K562 (cell line): ENCODE measurements at places on chromosomes 13 and 19. TPM values are rescaled to one million over a fixed set of nuclear protein-coding genes. Genes with fewer than 3 reads are reported as not detected.
A peak's percentile ranks its signal among the peaks of the same experiment; 100 is the strongest.

Gene SIGLEC12
- total RNA-seq: 0.69 and 0.83 TPM in 2 replicates

DNA sequence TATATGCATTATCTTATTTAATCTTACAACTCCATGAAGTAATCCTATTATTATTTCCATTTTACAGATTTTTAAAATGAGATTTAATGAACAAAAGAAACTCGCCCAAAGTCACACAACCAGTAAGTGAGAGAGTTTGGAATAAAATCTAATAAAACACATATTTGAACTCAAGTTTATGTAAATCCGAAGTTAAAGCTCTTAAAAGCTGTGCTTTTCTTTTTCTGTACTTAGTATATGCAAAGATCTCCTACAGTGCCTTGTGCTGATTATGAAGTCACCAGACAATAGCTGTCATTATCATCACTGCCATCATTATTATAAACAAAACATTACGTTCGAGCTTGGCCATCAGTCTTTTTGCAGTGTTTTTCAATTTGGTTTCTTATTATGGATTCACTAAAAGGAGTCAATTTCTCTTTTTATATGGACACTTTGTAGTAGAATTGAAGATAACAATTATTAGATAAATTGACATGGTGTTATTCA lies 29.7 kb upstream of the ENOX1 start:
- H3K27me3 ChIP-seq: no peaks in the 10 kb centered on the region
- no peak for DNase-seq
- H3K4me3 ChIP-seq: no peak overlapping the region
- H3K36me3 ChIP-seq: no peaks in the 10 kb centered on the region
- H3K4me1 ChIP-seq: no peaks in the 10 kb centered on the region
- no peak overlapping the region for H3K27ac ChIP-seq

DNA sequence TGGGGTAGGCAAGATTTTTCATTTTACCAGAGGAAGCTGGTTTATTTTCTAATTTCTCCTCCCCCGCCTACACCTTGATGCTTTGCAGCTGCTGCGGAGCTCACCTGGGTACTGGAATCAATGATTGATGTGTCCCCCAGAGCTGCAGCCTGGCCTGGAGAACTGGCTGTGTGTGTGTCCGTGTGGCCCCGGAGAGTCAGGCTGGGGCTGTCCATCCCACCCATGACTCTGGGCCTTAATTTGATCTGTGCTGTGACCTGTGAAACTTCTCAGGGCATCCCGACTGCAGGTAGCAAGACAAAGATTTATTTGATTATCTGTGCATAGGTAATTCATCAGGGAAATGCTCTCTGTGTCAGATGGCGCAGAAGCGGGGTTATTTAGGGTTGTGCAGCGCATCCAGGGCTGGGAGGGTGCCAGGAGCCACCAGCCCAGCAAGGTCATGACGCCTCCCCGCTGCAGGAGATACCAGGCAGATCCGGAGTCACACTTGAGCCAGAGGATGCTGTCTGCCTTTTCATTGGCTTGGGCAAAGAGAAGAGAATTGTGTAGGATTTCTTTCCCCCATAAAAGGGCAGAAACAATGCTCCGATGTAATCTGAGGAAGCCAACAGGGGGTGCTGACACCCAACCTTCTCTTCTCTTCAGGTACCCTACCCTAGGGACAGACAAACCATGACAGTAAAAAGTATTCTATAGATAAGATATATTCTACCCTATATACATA lies 346.6 kb downstream of the TSHZ3 start:
- H3K27me3 ChIP-seq: no peaks in the 10 kb centered on the region
- no peak for DNase-seq
- no peaks in the 10 kb centered on the region for H3K36me3 ChIP-seq
- no peaks in the 10 kb centered on the region for H3K4me1 ChIP-seq

DNA sequence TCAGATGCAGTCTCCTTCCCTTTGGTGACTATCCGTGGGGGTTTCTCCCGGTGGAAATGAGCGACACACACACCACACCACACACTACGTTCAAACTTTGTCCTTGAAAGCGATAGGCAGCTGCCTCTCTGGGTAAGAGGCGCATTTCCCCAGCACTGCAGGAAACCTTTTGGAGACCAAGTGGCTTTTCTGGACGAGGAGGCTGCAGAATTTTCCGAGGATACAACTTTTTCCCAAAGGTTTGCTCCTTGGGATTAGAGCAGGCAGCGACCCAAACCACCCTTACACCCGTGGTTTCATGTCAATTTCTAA lies 38.2 kb upstream of the FLT1 start:
- H3K27me3 ChIP-seq: no peaks in the 10 kb centered on the region
- DNase-seq: no peak
- H3K4me3 ChIP-seq: peak overlapping the region; percentile 53
- peak overlapping the region; percentile 90 for H3K27ac ChIP-seq
- no peaks in the 10 kb centered on the region for H3K36me3 ChIP-seq
- peaks cover 21% of the 10 kb centered on the region for H3K4me1 ChIP-seq

DNA sequence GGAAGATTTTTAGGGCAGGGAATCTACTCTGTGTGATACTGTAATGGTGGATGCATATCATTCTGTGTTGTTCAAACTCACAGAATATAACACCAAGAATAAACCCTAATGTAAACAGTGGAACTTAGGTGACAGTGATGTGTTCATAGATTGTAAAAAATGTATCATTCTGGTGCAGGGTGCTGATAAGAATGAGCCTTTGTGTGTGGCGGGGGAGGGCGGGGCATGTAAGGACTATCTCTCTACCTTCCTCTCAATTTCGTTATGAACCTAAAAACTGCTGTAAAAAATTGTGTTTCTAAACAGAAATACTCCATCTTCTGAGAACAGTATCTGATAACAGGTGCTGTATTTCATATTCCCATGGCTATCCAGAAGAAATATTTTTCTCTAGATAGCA lies 35.6 kb downstream of the TNFRSF19 start:
- no peaks in the 10 kb centered on the region for H3K4me1 ChIP-seq
- H3K27ac ChIP-seq: no peak overlapping the region
- H3K27me3 ChIP-seq: peaks cover 5% of the 10 kb centered on the region; the same call in 1 of the 2 replicates
- no peak overlapping the region for H3K4me3 ChIP-seq

DNA sequence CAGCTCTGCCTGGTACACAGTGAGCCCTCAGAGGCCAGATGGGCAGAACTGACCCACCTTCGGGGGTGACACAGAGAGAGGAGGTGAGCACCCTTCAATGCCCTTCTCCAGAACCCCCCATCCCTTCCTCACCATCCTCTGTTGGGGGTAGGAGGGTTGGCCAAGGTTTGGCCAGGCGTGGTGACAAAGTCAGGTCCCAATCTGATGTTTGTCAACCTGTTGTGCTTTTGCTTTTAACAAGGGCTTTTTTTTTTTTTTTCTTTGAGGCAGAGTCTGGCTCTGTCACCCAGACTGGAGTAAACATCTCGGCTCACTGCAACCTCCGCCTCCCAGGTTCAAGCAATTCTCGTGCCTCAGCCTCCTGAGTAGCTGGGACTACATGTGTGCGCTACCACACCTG lies 7.3 kb downstream of the PTGIR start:
- H3K4me1 ChIP-seq: peaks cover 33% of the 10 kb centered on the region
- no peaks in the 10 kb centered on the region for H3K36me3 ChIP-seq
- DNase-seq: no peak
- no peaks in the 10 kb centered on the region for H3K27me3 ChIP-seq
- no peak overlapping the region for H3K4me3 ChIP-seq

GRCh38 chr13:26967119-26968038 lies 204.2 kb downstream of the USP12 start:
- H3K4me1 ChIP-seq: peaks cover 8% of the 10 kb centered on the region
- no peak overlapping the region for H3K4me3 ChIP-seq
- no peaks in the 10 kb centered on the region for H3K36me3 ChIP-seq
- H3K27ac ChIP-seq: no peak overlapping the region
- no peak for DNase-seq
- no peaks in the 10 kb centered on the region for H3K27me3 ChIP-seq
